GM06990 (cell line): ENCODE measurements at places on chromosomes 6 and 20.

DNA sequence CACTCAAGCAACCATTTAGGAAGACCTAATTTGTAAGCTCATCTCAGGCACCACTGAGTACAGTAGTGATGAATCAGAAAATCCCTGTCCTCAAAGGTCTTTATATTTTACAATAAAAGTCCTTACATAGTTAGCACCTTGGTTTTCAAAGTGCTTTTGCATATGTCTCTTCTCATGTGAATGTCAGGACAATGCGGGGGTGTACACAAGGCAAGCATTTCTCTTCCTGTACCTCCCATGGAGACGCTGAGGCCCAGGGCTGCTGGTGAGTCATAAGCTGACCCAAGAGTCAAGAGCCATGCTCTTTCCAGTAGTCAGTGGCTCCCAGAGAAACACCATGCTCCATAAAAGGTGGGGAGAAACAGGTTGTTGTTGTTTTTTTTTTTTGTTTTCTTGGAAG lies 174.0 kb downstream of the GJA10 start:
- DNase-seq, result no peak

- DNase-seq, result no peak
These were observed 104.5 kb downstream of the SMLR1 start for GRCh38 chr6:130931683-130932082.

DNA sequence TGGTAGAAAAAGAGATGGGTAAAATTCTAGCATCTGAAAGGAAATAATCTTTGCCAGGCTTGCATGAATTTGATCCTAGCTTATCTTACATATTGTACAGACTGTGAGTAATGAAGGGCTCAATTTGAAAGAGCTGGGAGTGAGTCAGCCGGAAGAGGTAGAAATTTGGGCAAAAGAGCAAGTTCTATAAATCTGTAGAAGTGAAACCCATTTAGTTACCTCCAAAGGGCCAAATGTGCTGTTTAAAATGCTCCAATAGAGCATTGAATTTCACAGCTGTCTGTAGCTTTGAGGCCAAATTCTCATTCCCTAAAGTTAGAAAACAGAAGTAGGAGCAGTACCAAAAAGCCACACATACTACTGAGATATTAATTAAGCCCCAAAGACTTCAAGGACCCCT lies 466.1 kb downstream of the BTBD3 start:
- no peak for DNase-seq

- DNase-seq, result peak; percentile 23
These were observed 385.5 kb downstream of the HDGFL1 start for GRCh38 chr6:22954749-22955385.

GRCh38 chr6:143744551-143745165 lies 66.9 kb downstream of the PHACTR2 start:
- DNase-seq, result no peak
